ENCODE measurements at places on chromosomes 16 and 17. TPM values are rescaled to one million over a fixed set of nuclear protein-coding genes. Genes with fewer than 3 reads are reported as not detected.

KIF2B gene
- total RNA-seq = not detected

CD300A gene
- not detected for total RNA-seq

KRTAP1-5 gene
- total RNA-seq = 1.6 TPM

IRX6 gene
- total RNA-seq = not detected

SCGB1C2 gene
- not detected for total RNA-seq

TBC1D16 gene
- 104 TPM for total RNA-seq

NDRG4 gene
- total RNA-seq = 10.2 TPM

SLC13A2 gene
- not detected for total RNA-seq

CLEC19A gene
- not detected for total RNA-seq

CDH8 gene
- not detected for total RNA-seq

Data from subcutaneous preadipocyte (primary cell).